CD4-positive, alpha-beta T cell treated with Interleukin-10 for 1 hour (primary cell): ENCODE measurements at places on chromosomes 16 and 17.

- DNase-seq, result no peak
These were observed 1151.9 kb upstream of the GOT2 start for GRCh38 chr16:59886021-59886420.

DNA sequence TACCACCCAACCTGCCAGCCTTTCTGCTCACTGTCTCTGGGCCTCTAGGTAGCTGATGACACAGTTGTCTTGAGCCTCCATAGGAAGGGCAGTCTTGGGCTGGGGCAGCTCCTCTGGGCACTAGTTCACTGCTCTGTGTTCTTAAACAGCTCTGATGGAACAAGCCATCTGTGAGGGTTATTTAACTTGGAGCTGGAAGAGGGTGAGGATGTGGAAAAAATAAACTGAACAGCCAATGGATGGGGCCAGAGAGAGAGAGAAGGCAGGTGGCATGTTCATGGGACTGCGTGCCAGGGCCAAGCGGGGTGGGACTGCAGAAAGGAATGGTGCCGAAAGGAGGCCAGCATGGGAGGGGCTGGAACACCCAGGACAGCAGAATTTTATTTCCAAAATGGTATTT lies 52.6 kb downstream of the HIC1 start:
- DNase-seq, result no peak

DNA sequence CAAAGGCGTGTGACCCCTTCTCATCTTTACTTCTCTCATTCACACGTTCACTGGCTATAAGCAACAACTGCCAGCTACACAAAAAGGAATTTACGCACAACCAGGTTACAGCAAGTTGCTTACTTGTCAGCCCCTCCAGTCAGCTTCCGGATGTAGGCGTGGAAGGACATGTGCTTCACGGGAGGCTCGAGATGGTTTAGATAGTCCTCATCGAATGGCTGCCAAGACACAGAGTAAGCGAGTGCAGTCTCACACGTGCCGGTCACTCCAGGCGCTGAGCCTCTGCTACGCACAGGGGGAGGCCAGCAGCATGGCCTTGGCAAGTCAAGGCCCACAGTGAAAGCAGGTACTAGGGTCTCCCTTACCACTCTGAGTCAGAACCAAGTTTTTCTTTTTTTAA lies 28.3 kb downstream of the NPLOC4 start:
- DNase-seq, result no peak

DNA sequence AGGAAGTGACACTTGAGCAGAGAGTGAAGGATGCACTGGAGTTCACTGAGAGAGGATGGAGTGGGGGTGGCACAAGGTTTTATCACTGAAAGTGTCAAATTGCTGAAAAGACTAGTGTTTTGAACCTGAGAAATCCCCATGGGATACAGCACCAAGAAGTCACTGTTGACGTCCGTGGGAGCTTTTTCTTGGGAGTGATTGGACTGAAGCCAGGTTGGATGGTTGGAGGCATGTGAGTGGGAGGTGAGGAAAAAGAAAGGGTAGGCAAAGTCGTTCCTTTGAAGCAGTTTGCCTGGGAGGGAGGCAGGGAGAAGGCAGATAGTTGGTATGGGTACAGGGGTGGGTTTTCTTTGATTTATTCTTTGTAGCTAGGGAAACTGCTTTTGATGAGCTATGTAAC lies 39.9 kb upstream of the SDK2 start:
- no peak for DNase-seq

GRCh38 chr17:28570716-28571360 lies 486 bp downstream of the PIGS start:
- peak; percentile 52 for DNase-seq

DNA sequence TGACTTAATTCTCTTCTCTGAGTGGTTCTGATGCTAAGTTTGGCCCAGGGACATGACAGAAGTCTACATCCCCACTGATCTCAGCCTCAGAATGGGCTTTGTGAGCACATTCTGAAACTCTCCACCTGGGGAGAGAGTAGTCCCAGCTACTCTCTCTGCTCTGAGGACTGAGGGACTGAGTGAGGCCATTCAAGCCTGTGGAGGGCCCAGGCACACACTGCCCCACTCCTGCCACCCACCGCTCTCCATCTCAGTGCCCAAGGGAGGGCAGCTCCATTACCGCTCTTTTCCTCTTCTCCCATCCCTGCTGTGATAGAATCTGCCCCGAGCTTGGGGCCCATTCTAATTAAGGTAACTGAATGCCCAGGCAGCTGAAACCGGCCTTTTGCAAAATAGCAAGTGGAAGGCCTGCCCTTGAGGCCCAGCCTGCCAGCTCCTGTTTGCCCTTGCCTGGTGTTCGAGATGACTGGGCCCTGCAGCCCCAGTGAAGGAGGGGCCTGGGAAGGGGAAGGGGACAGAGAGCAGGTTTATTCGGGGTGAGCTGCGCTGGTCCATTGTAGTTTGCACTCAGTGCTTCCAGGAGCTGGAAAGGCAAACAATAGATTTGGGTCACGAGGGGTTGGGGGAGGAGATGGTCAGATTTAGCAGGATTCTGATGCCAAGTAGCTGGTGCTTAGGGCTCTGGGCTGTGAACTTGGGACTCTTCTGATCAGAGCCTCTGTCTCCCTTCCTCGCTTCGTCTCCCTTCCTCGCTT lies 76.2 kb downstream of the RAB11FIP4 start:
- no peak for DNase-seq

DNA sequence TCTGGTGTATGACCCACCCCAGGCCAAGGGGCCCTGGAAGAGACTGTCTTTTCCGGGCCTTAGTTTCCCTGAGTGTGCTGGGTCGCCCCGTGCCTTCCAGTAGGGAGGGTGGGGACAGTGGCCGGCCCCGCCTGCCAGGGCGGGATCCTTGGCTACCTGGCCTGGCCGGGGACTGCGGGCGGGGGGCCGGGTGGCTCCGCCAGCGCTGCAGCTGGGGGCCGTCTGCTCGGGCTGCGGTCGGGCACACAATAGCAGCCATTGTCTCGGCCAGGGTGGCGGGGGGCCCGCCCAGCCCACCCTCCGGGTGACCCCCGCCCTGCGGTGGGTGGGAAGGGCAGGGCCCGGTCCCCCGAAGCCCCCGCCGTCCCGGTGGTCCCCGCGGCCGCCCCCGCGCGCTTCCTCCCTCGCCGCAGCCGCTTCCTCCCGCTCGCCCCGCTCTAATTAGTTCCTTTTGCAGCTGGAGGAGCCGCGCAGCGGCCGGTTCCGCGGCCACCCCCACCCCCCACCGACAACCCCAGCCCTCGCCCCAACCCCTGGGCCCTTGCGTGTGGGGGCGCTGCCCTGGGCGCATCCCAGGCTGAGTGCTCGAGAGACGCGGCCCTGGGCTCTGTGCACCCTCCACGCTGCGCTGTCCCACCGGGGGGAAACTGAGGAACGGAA lies 11.6 kb downstream of the GLIS2 start:
- peak; percentile 11 for DNase-seq
